ENCODE measurements at places on chromosomes 5 and 9.

- DNase-seq, result no peak
Measured at GRCh38 chr5:122179701-122180100, 50.4 kb downstream of the ZNF474 start.

DNA sequence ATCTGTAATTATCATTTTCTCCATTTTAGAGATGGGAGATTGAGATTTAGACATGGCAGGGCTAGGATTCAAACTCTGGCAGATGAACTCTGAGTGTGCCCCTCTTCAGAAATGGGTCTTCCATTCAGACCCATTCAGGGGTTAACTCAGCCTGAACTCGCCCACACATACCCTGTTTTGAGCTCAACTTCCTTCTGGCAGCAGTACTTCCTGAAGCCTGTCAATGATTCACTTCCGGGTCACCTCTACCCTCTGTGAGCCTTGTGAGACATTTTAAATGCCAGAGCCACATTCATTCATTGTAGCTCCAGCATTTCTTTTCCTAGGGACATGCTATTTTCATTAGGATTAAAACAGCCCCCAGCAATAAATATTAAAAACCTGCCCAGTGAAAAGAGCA lies 209.3 kb upstream of the SLC24A2 start:
- DNase-seq, result peak; percentile 19

- no peak for DNase-seq
Measured at GRCh38 chr9:120032639-120033038, 547.3 kb downstream of the CDK5RAP2 start.

GRCh38 chr5:109692852-109693251 lies 3.1 kb downstream of the MAN2A1 start:
- DNase-seq, result no peak

DNA sequence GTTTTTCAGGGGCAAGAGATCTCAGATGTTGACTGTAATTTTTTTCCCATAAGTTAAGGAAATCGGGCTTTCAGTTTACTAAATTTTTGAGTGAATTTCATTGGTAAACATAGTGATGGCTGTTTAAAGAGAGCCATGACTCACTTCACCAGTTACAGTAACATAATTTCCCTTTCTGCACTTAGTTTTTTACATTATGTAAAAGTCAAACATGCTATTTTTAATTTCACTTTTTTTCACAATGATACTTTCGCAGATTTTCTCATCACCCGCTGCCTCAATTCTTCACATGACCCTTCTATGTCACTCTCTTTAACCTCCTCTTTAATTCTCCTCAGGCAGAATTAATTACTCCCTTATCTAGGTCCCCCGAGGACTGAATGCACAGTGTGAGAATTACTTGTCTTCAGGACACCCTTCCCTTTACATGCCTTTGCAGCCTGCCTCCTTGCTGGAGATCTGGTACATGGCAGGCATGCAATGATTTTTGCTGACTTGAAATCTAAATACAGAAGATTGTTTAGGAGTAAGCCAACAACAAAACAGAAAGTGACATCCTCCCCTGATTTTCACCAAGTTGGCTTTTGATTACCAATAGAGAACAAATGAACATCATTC lies 217.5 kb upstream of the S1PR3 start:
- DNase-seq, result peak; percentile 64

GRCh38 chr9:95065224-95065623 lies 252.3 kb downstream of the FANCC start:
- DNase-seq, result no peak

DNA sequence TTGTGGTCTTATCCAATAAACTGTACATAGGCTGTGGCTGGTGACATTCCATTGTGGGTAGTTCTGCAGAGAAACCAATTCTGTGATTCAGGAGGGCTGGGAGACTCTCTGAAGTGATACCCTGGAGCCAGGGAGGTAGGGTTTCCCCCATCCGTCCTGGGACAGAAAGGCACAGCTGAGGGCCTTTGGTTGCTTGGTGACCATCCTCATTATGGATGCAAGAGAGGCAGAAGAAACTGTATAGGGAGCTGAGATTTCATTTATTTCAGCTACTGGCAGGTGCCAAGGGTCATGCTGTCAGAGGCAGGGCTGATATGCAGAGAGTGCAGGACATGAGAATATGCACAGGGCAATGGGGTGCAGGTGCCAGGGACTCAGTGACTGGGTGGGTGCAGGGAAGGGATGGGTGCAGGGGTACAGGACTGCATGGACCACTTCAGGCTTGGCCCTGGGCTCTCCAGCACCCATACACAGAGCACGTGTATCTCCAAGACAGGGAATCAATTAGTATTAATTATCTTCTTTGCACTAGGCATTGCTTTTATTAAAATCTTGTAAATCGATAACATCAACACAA lies 236.5 kb downstream of the ICE1 start:
- DNase-seq, result no peak

- DNase-seq, result peak; percentile 33
Measured at GRCh38 chr5:20601678-20602100, 613.7 kb upstream of the CDH18 start.

DNA sequence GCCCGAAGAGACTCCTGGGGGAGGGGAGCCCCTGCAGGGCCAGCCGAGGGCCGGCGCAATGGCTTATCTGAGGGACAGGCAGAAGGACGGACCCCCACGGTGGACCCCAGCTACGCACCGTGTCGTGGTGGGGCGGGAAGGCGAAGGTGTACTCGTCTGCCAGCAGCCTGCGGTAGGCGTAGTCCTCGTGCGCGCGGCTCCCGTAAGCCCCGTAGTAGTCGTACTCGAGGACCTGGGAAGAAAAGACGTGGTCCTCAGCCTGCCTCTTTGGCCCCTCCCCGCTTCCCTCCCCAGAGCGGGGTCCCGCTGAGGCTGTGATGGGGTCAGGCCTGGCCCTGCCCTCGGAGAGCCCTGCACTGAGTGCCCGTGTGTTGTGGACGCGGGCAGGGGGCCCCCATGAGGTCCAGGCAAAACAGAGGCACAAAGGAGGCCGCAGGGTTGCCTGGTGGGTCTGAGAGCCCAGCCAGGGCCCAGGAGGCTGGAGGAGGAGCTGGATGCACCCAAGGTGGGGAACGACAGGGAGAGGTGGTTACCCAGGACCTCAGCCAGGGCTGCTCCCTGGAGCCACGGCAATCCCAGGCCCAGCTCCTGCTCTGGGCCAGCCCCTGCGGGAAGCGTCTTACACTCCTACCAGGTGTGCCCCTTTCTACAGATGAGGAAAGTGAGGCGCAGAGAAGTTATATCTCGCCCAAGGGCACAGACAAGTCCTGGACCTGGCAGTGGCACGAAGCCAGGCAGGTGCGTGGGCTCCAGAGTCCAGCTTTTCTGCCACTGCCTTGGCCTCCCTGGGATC lies 35.2 kb downstream of the SARDH start:
- no peak for DNase-seq

DNA sequence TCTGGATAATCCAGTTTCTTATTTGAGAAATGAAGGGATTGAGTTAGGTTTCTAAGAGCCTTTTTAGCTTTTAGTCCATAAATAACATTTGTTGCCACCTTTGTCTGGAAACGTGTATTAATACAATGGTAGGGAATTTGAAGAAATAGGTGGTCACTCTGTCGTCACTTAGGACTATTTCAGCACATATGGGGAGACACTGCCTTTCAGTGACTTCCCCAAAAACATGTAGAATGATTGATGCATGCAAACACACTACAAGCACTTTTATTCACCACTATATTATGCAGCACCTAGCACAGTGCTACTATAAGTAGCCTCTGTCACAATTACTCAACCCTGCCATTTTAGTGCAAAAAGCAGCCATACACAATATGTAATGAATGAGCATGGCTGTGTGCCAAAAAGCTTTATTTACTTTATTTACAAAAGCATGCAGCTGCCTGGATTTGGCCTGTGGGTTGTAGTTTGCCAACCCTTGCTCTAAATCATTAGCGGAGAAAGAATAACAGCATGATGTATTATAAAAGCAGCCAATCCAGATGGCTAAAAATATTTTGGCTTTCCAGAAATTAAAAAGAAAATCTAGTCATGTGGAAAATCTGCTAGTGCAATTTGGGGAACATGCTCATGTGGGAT lies 154.2 kb upstream of the HMHB1 start:
- DNase-seq, result peak; percentile 65

GRCh38 chr9:35808433-35808832 lies 3.6 kb downstream of the SPAG8 start:
- no peak for DNase-seq

DNA sequence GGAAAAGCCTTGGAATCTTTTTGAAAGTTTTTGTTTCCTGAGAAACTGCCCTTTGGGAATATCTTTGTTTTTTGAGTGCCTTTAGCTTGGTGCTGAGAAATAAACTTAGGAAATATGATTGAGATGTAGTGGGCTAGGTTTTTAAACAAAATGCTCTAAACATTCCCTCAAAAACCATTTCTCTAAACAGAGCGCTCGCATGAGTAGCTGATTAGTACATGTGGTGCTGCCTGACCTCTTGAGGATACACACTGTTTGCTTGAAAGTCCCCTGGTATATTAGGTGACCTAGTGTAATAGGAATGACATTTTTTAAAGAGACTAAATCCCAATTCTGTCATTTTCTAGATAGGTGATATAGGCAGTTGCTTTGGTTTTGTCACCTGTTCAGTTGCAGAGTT lies 132.3 kb downstream of the ADAMTSL1 start:
- peak; percentile 36 for DNase-seq

DNA sequence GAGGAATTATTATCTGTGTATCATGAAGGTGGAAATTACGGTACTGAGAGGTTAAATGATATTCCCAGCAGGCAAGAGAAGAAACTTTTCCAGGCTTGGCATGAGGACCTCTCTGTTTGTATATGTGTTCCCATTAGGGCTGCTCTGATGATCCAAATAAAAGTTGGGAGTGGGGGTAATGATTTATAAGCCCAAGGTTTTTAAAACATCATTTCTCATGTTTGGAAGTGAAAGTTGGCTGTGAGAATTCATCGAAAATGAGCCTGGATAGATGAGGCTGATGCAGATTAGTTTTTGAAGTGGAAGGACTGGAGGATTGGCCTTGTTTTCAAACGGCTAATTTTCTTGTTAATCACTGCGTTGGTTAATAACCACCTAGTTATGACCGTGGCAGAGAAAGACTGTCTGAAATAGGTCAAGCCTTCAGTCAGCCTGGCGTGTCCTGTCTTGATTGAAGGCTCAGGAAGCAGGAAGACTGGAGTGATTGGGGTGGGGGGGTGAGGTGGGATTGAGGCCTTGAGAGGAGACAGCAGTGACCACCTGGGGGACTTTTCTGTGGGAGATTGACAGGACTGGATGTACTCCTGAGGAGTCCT lies 391.0 kb upstream of the WWC1 start:
- no peak for DNase-seq

DNA sequence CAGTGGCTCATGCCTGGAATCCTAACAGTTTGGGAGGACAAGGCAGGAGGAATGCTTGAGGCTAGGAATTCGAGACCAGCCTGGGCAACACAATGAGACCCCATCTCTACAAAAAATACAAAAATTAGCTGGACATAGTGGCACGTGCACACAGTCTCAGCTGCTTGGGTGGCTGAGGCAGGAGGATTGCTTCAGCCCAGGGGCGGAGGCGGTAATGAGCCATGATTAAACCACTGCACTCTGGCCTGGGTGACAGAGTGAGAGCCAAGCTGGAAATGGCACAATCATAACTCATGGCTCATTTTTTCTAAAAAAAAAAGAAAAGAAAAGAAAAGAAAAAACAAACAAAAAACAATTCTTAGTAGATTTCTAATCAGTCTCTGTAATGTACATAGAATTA lies 446.2 kb downstream of the ELAVL2 start:
- no peak for DNase-seq

- DNase-seq, result no peak
Measured at GRCh38 chr5:6730807-6731206, 17.6 kb downstream of the TENT4A start.

DNA sequence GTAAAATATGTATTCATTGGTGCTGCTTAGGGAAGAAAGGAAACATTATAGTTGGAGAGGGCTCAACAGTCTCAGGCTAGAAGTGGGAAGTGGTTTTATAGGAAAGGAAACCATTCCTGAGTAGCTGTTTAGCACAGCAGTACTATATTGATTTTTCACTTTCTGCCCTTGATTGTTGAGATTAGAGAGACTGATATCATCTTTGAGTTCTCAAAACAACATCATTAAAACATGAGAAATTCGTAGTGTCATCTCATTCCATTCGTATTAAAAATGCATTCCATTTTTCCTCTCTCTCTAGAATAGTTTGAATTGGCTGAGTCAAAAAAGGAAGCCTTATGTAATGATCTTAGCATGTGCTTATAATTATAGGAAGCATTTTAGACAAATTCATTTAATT lies 14.1 kb downstream of the POLR3G start:
- DNase-seq, result peak; percentile 57

DNA sequence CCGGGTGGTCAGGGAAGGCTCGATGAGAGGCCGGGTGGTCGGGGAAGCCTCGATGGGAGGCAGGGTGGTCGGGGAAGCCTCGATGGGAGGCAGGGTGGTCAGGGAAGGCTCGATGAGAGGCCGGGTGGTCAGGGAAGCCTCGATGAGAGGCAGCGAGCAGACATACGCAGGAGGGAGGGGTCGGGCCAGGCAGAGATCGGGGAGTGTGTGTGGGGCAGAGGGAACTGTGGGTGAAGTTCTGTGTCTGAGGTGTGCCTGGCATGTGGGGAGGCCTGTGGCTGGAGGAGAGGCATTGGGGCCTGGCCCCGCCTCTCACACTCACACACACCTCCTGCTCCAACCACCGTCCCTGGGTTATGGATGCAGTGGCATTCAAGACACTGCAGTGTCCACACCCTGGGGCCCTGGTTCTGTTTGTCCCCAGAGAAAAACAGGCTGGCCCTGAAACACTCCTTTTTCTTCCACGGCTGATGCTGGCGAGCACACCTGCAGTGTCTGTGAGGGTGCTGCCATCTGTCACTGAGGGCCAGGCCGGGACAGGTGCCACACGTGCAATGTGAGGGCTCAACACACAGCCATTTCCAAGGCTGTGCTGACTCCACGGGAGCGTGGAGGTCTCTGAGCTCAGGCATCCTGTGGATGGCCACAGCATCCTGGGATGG lies 6.5 kb upstream of the PLEKHG4B start:
- no peak for DNase-seq

DNA sequence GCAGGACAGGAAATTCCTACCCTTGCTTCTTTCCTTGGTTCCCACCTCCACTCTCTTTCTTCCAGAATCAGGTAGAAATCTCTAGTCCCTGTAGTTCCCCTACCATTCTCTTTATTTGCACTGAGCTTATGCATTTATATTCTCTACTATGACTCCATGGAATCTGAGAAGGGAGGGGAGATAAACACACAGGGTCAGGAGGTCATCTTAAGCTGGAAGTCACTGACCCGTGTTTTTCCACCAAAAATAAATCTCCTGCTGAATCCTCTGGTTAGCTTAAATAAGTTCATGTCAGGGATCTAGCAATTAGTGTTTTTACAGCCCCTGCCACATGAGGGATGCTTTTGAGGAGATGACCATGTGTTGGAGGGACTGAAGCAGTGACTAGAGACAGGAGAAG lies 3.7 kb downstream of the ACTL7B start:
- DNase-seq, result no peak

DNA sequence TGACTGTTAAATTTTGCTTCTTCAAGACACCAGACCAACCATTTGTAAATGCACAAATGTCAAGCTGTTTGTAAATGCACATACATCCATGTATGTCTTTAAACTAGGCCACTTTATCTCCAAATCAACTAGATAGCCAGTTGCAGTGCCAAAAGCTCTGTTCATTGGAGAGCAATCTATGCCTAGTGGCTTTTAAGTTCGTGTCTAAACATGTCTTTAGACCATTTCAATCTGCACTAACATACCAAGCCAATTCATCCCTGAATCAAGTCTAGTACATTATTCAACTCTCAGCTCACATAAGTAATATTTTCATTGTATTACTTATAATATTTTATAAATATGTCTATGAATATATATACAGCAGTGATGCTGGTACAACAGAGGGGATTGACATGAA lies 985.9 kb downstream of the CDH18 start:
- no peak for DNase-seq

Data from fibroblast of lung (primary cell).